Thoracic aorta (tissue), 2 donors: ENCODE measurements at places on chromosomes 11 and 22. TPM values are rescaled to one million over a fixed set of nuclear protein-coding genes. Genes with fewer than 3 reads are reported as not detected.

- no peak for DNase-seq
These were observed 83.6 kb upstream of the LRRC55 start for GRCh38 chr11:57098191-57098590.

GRCh38 chr11:27718346-27718862, 18.1 kb upstream of the BDNF start:
- no peak for DNase-seq

- DNase-seq: no peak
These were observed at the start of gene TTC36 for GRCh38 chr11:118527109-118527508. Gene TTC36, plus strand, starts transcription at chr11:118527474. Its CDS starts 21 bp downstream, at chr11:118527495.

DNA sequence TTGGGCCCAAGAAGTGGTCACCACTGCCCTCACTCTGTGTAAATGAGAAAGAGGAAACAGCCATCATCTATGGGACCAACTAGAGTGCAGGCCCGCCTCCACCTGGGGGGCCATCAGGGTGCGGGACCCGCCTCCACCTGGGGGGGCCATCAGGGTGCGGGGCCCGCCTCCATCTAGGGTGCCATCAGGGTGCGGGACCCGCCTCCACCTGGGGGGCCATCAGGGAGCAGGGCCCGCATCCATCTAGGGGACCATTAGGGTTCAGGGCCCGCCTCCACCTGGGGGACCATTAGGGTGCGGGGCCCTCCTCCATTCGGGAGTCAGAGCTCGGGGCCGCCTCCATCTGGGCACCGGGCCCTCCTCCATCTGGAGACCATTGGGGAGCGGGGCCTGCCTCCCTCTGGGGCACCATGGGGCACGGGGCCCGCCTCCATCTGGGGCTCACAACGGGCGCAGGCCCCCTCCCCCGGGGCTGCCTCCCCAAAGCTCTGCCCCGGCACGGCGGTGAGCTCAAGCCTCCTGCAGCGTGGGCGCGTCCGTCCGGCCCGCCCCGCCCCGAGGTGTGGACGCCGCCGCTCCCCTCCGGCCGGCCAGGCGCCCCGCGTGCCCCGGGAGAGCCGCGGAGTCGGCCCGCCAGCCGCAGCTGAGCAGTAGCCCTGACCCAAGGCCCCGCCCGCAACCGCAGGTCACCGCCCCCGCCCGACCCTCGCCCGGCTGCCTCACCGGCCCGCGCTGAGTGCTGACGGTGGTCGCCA, 512 bp downstream of the TOLLIP start:
- DNase-seq: no peak

GRCh38 chr22:18048441-18048898, 24.1 kb upstream of the MICAL3 start:
- DNase-seq: no peak

- DNase-seq: no peak
These were observed 5.3 kb upstream of the IFITM3 start for GRCh38 chr11:325796-326591.

- no peak for DNase-seq
These were observed 132.3 kb downstream of the CEP164 start for GRCh38 chr11:117459979-117460300.

The MS4A6A gene
- 111 TPM for total RNA-seq

The TMEM86A gene
- 8.3 TPM for total RNA-seq

The MUC2 gene
- total RNA-seq: not detected
